ENCODE measurements at places on chromosomes 7 and 10. TPM values are rescaled to one million over a fixed set of nuclear protein-coding genes. Genes with fewer than 3 reads are reported as not detected.

DNA sequence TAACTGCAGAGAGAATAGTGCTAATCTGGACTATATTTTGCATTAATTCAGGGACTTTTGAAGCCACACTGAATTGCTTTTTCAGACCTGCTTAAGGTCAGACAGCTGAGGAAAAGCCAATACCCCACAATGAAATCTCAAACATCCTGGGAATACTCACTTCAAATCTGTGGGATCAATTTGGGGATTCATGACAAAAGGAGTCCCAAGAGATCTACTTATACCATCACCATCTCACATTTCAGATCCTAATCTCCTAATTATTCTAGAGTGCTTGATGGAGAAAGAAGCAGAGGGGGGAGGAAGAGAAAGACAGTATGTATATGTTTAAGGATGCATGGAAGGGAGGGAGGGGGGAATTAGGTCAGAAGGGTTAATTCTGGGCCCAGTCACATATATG is 202.2 kb downstream of the CACNA2D1 start:
- no peak for DNase-seq

GRCh38 chr10:77586719-77587415 is 50.7 kb downstream of the KCNMA1 start:
- DNase-seq, result no peak

DNA sequence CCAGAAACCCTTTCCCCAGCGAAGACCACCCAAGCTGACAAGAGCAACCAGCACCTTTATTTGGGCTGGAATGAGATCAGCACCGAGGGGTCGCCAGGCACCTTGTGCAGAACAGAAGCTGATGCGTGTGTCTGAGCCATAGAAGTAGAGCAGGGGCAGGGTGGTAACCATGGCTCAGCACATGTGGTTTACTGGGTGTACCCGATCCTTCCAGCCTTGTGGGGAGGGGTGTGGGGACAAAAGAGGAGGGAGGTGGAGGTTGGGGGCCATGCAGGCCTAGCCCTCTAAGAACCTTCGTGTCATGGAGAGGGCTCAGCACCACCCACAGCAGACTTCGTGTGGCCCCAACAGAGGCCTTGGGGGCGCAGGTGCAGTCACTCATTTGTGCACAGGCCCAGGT is 84.0 kb upstream of the GTF2I start:
- DNase-seq, result no peak

DNA sequence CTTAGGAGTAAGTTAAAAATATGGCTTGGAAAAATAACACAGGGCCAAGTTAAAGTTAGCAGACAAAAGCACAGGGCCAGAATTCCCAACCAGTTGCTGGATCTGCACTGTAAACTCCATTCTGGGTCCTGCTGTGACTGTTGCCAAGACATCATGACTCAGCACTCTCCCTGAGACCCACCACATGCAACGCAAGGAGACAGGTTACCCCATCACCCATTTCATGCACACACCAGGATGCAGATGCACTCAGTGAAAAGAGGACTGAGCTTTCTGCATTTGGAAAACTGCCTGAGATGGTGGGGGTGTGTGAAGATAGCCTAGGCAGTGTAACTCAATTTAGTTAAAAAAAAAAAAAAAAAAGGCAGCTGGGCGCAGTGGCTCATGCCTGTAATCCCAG is 97.6 kb upstream of the ZNF438 start:
- DNase-seq, result peak; percentile 36

Gene EXOSC1
- 63.6 TPM for total RNA-seq

GRCh38 chr7:140990193-140990962 is 24.4 kb downstream of the MRPS33 start:
- DNase-seq, result no peak

GRCh38 chr7:36062154-36062815 is 90.8 kb upstream of the EEPD1 start:
- DNase-seq, result no peak

GRCh38 chr10:88205842-88206446 is 342.5 kb downstream of the PTEN start:
- DNase-seq, result no peak

Gene NEUROG3
- not detected for total RNA-seq

DNA sequence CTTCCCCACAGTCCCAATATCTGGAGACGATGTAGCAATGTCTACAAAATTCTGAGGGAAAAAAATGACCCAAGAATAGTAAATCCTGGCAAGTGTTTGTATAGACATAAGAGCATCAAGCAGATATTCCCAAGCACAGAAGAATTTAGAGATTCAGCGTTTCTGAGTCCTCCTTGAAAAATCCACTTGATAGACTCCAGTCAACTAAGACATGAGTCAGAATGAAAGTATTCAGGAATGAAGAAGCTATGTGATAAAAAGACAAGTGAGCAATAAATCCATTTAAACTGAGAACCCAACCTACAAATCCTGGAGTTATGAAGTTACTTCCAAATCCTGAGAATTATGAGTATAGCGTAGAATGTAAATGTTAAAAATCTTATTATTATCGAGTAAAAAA is 86.1 kb upstream of the NPY start:
- no peak for DNase-seq

- DNase-seq, result no peak
Observed at GRCh38 chr7:30070052-30070451, 41.8 kb downstream of the PLEKHA8 start.

DNA sequence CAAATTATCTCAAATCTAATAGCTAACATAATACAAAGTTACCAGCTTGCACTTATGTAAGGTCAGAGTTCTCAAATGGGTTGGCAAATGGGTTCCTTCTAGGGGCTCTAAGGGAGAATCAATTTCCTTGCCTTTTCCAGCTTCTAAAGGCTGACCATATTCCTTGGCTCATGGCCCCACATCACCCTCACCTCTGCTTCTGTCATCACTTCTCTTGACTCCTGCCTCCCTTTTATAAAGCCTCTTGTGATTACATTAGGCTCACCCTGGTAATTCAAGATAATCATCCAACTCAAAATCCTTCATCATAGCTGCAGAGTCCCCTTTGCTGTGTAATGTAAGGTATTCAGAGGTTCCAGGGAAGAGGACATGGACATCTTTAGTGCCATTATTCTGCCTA is 42.1 kb downstream of the CHN2 start:
- no peak for DNase-seq

Gene GCK
- total RNA-seq, result 7.3 TPM

Gene SGPL1
- 42.7 TPM for total RNA-seq

GRCh38 chr7:76151932-76152331 is 49.8 kb upstream of the SRRM3 start:
- no peak for DNase-seq

DNA sequence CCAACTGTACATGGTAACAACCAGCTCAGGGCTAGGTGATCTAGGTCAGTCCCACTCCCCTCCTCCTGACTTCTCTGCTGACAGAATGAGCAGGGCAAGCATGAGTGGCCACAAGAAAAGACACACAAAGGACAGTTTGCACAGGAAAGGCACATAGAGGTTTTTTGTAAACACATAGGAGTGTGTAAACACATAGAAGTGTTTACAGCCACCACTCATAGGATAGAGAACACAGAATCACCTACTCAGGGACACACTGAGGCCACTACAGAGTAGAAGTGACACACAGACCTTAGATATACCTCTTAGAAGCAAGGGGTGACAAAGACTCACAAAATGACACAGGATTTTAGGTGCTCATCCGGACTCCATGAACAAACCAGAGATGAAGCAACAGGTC is 19.0 kb downstream of the NUDCD3 start:
- no peak for DNase-seq

Gene ANKRD61
- 0.42 TPM for total RNA-seq

GRCh38 chr10:21944727-21945386 is 58.7 kb downstream of the DNAJC1 start:
- no peak for DNase-seq

- no peak for DNase-seq
Observed at GRCh38 chr10:132351611-132352010, 19.6 kb downstream of the LRRC27 start.

DNA sequence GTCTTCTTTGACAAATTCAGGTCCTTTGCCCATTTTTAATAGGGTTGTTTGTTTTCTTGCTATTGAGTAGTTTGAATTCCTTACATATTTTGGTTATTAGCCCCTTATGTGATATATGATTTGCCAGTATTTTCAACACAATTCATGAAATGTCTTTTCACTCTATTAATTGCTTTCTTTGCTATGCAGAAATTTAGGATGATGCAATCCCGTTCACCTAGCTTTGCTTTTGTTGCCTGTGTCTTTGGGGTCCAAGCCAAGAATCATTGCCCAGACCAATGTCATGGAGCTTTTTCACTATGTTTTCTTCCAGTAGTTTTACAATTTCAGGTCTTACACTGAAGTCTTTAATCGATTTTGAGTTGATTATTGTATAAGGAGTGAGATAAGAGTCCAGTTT is 154.5 kb downstream of the PAXIP1 start:
- DNase-seq, result no peak

- DNase-seq, result no peak
Observed at GRCh38 chr10:63780101-63780500, 258.9 kb downstream of the REEP3 start.

DNA sequence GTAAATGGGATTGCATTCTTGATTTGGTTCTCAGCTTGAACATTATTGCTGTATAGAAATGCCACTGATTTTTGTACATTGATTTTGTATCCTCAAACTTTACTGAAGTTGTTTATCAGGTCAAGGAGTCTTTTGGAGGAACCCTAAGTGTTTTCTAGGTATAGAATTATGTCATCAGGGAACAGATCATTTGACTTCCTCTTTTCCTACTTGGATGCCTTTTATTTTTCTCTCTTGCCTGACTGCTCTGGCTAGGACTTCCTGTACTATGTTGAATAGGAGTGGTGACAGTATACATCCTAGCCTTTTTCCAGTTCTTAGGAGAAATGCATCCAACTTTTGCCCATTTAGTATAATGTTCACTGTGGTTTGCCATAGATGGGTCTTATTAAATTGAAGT is 48.8 kb downstream of the ANXA8 start:
- DNase-seq, result no peak

DNA sequence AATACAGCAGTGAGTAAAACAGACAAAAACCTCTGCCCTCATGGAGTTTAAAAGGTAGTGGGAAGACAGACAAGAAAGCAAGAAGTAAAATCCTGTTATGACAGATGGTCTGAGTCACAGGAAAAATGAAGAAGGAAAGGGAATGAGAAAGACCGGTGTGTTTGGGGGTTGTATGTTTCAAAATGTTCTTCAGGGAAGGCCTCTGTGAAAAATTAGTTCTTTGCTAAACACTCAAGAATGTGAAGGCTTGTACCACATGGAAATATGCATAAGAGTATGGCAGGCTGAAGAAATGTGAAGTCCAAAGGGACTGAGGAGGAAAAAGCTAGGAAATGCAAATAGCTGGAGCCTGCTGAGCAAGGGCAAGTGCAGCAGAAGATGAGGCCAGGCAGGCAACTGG is 315.9 kb upstream of the SEMA3A start:
- DNase-seq, result no peak

DNA sequence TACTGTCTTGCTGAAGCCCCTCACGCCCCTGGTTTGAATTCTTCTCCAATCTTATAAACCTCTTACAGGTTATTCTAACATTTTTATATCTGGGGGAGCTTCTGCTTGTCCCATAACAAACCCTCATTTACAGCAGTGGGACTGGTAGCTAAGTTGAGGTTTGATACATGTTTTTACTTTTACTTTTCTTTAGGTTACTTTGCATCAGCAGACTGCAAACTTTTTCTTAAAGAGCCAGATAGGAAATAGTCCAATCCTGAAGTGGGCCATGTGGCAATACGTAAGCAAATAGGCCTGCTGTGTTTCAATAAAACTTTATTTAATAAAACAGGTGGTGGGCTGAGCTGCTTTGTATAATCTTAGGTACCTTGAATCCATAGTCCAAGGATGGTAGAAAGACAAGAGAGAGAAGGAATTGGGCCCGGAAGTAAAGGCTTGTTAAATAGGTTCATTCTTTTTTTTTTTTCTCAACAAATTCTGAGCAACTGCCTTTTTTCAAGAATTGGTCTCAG is 27.3 kb downstream of the RAB18 start:
- no peak for DNase-seq

DNA sequence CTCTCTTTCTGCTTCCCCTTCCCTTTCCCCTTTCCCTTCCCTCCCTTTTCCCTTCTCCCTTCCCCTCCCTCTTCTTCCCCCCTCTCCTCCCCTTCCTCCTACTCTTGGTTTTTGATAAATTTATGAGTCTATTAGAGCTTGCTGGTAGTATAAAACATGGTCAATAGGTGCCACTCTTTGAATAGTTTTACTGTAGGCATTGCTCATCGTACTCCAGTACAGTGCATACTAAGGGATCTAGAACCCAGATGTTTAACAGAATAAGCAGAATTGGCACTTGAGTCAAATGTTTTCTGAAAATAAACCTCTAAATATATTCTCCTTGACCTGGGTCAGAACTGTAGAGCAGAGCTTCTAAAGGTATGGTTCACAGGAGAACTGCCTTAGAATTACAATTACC is 126.7 kb downstream of the SORCS3 start:
- DNase-seq, result no peak

Measured in GM23338 (cell line).